ENCODE measurements at places on chromosomes 12 and 14. TPM values are rescaled to one million over a fixed set of nuclear protein-coding genes. Genes with fewer than 3 reads are reported as not detected.

The NEUROD4 gene
- not detected for total RNA-seq

The DDN gene
- total RNA-seq: not detected

The SYNDIG1L gene
- not detected for total RNA-seq

The DIO2 gene
- 4.2 TPM for total RNA-seq

The GABARAPL1 gene
- total RNA-seq: 72.3 TPM

The RTL1 gene
- total RNA-seq: not detected

The MYF6 gene
- total RNA-seq: not detected

The GNG2 gene
- 8.3 TPM for total RNA-seq

The ENO2 gene
- total RNA-seq: 32.5 TPM

The TAS2R7 gene
- total RNA-seq: not detected

The CIDEB gene
- total RNA-seq: 0.08 TPM

The PTPN21 gene
- total RNA-seq: 8.0 TPM

The CCDC198 gene
- total RNA-seq: not detected

The GUCY2C gene
- not detected for total RNA-seq

The TXNDC16 gene
- 6.5 TPM for total RNA-seq

The FSCB gene
- total RNA-seq: not detected

The ABCD2 gene
- total RNA-seq: 0.12 TPM

The CLEC1A gene
- total RNA-seq: 0.12 TPM

The OR4K14 gene
- not detected for total RNA-seq

The BEST3 gene
- not detected for total RNA-seq
